ENCODE measurements at places on chromosomes 13 and 19. TPM values are rescaled to one million over a fixed set of nuclear protein-coding genes. Genes with fewer than 3 reads are reported as not detected.

The TEX29 gene
- not detected for total RNA-seq

The ATP4B gene
- total RNA-seq = not detected

The GRIK5 gene
- 13.8 TPM for total RNA-seq

The PALM3 gene
- 0.57 TPM for total RNA-seq

The PLIN3 gene
- 32.2 TPM for total RNA-seq

The RAB4B gene
- total RNA-seq = 15.9 TPM

The ITGBL1 gene
- total RNA-seq = 7.4 TPM

The OR7D4 gene
- total RNA-seq = not detected

The CEP89 gene
- 9.2 TPM for total RNA-seq

The ZNF358 gene
- total RNA-seq = 119 TPM

The CGB5 gene
- total RNA-seq = not detected

Data from right cardiac atrium (tissue), 5 donors.